ENCODE measurements at places on chromosomes 3 and 15.

GRCh38 chr3:70250492-70250891 is 61.9 kb downstream of the MDFIC2 start:
- no peak for DNase-seq

- DNase-seq, result no peak
Measured at GRCh38 chr15:28044121-28044672, 54.9 kb downstream of the OCA2 start.

GRCh38 chr3:194631696-194632095 is 1.5 kb downstream of the TMEM44 start:
- DNase-seq, result no peak

DNA sequence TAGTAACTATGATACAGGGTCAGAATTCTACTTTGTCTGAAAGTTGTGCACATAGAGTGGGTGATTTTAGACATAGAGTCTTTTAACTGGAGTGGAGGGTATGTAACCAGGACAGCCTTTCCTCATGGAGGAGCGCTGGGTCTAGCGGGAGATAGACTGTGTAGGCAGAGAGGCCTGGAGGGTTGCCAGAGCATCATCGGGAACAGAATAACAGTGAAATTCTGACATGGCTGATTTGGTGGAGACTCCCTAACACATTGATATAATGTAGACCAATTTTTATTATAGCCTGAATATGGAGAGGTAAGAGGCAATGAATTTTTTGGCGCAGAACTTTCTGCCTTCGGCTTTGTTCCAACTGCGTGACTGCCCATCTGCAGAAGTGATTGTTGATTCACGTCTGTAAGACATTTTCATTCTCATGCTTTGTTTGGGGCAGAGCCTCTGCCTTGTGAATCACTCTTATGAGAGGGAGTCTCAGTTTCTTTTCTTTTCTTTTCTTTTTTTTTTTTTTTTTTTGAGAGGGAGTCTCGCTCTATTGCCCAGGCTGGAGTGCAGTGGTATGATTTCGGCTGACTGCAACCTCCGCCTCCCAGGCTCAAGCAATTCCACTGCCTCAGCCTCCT is 16.0 kb downstream of the LPP start:
- no peak for DNase-seq

GRCh38 chr3:106795553-106795952 is 581.7 kb upstream of the CCDC54 start:
- DNase-seq, result no peak

- no peak for DNase-seq
Measured at GRCh38 chr3:60886518-60886917, 364.7 kb downstream of the FHIT start.

DNA sequence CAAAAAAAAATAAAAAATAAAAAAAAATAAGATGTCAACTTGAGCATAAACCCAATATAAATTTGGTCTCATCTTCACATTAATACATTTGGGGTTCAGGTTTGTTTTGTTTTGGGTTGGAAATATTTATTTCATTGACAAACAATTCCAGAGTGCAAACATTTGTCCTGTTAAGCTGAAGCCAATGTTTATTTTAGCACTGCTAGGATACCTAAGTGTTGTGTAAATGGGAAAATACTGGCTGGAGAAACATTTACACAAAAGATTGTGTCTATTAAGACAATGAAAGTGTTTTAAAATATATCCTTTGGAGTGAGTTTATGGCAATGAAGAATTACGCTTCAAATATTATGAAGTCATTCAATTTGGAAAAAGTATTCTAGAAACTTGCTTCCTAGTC is 91.1 kb downstream of the MEIS2 start:
- no peak for DNase-seq

- no peak for DNase-seq
Measured at GRCh38 chr15:101168898-101169494, 82.9 kb downstream of the CHSY1 start.

DNA sequence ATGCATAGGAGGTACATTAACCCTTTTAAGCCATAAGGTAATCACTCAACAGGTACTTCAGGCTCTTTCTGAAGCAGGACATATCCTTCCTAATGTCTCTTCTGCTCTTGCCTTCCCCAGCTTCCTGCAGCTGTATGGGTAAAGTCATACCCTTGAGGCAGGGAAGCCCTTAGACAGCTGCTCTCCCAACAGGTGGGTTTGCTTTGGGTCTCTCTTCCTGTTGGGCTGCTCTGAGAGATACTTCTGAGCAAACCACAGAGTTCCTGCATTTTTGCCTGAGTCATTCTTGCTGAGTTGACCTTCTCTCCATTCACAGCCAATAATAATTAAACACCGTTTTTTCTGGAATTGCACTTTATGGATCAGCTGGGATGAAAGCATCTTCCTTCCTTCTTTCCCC is 2.0 kb upstream of the TRAT1 start:
- peak; percentile 56 for DNase-seq

- DNase-seq, result no peak
Measured at GRCh38 chr3:60055765-60056164, 1005.9 kb upstream of the CFAP20DC start.

DNA sequence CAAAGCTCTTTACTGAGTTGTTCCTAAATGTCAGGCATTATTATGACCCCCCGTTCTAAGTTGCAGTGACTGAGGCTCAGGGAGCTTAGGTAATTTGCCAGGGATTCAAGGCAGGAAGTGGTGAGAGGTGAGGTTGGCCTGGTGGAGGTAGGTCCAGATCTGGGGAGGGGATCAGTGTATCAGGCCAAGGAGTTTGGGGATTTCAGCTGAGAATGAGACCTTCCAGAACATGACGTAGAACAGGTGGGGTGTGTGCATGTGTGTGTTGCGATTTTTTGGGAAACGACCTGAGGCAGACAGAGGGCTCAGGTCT is 41.1 kb upstream of the MRPS22 start:
- no peak for DNase-seq

GRCh38 chr15:73249499-73249898 is 119.3 kb downstream of the HCN4 start:
- DNase-seq, result no peak

DNA sequence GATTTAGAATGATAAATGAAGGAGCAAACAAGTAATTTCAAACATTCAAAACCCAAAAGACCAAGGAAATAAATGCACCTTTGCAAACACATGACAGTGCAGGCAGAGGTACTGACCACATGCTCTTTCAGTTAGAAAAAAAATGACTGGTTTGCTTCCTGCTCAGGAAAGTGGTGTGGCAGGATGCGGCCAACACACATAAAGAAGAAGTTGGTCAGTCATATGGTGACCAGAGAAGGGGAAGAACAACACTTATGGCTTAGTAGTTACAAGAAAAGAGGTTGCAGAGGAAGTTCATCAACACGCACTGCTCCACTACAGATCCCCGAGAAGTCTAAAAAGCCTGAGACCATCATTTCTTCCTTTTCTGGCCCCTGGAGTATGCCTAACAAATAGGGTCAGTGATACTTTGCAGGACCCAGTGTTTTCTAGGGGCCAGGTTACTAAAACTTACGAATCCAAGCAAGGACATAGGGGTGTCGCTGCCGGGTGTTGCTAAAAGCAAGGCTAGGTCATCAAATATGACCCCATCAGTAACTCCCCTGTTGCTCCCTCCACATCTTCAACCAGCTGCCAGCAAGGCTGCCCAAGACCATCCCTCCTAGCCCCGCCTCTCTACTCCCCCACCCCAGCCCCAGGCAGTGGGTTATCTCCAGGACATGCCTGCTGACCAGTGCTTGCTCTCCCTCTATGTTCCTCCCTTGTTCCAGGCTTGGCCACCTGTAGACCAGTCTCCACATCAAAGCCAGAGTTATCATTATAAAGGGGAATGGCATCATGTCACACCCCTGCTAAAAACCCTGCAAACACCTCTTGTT is 11.2 kb downstream of the ATP8B4 start:
- peak; percentile 94 for DNase-seq

GRCh38 chr3:108241721-108242120 is 19.5 kb upstream of the IFT57 start:
- DNase-seq, result no peak

- DNase-seq, result no peak
Measured at GRCh38 chr15:79089890-79090486, 592 bp downstream of the RASGRF1 start.

DNA sequence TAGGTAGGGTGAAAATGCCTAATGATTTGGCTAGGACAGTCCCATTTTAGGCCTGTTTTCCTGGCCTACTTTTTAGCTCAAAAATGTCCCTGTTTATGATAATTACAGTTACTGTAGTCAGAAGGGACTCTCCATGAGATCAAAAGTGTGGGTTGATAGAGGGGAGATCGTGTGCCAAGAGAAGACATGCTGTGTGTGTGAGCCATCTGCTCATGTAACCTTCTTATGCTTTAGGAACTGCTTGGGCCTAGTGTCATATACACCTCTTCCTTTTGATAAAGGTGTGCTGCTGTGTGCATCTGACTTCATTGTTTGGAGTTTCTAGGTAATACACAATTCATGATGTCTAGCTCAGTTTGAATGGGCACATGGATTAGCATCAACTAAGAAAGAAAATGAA is 786.5 kb downstream of the PDCD6IP start:
- DNase-seq, result no peak

DNA sequence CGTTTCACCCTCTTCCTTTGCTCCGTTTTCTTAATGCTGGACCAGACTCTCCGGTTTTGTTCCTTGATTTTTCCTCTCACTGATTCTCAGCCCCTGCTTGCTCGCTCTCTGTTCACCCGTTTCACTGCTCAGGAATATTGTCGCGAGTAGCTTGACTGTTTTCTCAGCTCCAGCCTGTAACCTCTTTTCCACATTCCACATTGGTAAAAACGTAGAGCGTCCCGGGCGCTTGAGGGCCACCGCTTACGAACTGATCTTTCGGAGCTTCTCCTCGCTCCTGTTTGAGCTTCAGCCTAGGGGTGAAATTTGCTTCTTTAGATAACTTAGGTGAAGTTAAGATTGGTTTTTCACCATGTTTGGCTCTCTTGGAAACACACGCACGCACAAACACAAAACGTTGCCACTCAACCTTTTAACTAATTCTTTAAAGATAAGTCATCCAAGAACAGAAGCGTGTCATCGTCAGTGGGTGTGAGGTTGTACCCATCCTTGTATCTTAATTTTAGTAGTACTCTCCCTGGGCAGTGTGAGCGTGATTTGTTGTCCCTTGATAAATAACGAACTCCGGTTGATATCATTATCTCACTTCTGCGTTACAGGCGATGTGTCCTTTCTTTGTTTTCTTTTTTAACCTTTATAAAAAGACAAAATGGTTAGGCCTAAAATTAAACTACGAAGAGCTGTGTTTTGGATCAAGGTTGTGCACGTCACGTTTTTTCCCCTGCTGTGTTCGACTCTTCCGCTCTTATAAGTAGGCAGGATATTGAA is 1.0 kb downstream of the PAK2 start:
- DNase-seq, result peak; percentile 50

DNA sequence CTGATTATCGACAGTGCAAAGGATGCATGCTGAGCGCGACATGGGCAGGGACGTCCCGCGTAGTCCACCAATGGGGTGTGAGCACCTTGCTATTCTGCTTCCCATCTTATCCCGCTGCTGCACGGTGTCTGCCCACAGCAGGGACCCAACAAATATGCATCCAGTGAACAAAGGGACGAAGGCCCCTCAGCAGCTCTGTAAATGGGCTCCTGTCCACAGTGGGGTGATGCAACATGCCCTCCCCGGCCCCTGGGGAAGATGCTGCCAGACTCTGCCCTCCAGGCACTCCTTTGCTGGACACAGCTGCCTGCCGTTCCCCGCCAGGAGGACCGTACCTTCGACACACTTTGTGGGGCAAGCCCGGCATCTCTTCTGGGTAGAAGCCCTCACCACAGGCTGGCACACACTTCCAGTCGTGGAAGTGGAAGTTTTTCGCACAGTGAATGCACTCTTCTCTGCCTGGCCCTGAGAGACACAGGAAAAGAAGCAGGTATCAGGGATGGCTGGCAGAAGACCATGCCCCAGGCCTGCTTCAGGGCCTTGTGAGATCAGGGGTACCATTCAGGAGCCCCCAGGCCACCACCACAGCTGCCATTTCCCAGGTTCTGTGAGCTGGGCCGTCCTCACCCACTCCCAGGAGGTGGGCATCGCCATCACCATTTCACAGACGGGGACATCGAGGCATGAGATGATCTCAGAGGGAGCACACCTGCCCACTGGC is 18.2 kb upstream of the SNRPA1 start:
- DNase-seq, result no peak

DNA sequence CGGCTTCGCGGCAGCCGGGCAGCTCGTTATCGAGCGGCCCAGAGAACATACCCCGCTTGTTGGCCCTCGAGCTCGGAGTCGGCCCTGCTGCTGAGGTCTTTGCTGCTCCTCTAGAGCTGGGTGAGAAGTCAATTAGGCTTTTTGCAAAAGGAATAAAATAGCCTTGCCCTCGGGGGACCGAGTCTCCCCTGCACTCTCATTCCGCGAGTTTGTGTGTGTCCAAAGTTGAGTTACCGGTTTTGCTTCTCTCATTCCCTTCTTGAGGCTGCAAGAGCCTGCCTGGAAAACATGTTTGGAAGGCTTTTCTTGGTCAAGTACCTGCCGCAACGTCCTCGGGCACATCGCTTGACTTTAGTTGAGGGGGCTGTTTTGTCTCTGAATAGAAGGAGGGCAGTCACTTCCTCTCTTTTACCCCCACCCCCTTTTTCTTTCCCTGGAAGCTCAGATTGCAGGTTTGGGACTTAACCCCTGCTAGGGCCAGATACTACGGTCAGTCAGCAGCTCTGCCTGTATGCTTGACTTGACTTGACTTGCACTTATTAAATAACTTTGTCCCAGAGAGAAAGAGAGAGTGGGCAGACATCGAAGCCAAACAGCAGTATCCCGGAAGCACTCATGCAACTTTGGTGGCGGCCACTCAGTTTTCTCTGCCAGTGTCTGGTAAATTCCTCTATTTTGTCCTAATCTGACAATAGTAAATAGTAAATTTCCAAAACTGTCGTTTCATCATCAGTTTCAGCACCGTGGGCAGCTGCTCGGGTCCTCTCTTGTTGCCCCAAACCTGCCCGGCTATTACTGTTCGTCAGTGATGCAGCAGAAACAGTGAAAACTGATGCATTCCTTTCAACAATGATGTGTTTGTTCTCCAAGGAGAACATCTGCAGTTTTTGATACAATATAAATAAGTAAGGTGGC is 609 bp downstream of the RNF13 start:
- DNase-seq, result peak; percentile 13

- no peak for DNase-seq
Measured at GRCh38 chr15:63059075-63059474, 16.5 kb downstream of the TPM1 start.

DNA sequence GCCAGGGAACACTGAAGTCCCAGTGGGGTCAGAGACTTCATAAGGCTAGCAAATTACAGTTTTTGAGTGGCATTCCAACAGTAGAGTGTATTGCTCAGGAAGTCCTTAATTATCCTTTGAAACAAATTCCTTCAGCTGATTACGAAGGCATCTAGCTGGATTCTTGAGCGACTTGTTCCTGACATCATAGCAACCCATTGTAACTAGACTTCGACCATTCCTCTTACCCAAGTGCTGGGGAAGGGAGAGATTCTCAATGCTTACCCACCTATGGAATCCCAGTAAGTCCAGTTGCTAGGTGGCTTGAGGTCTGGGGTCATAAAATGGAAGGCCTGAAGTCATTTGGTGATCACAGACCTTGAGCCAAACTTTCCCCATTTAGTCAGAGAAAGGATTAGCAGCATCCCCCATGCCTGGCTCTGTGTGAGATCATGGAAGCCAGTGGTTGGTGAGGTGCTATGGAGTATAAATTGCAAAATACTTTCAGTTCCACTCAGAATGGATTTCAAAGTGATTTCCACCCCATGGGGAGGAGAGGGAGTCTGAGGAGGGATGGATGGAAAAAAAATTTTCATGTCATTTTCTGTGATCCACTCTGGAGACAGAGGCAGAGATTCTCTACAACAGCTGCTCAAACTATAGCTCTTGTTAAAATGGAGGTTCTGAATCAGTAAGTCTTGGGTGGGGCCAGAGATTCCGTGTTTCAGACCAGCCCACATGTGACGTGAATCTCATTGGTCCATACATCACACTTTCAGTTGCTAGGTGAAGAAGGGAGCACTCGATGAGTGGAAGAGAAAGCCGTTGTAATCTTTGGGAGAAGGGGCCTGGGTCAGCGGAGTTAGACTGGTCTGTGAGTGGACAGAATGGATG is 45.7 kb downstream of the CD86 start:
- peak; percentile 87 for DNase-seq
